ENCODE measurements at places on chromosomes 5 and 9. TPM values are rescaled to one million over a fixed set of nuclear protein-coding genes. Genes with fewer than 3 reads are reported as not detected.
A peak's percentile ranks its signal among the peaks of the same experiment; 100 is the strongest.

FAM114A2 gene
- 23.1 TPM for total RNA-seq

- DNase-seq = no peak
These were observed 39.2 kb upstream of the SHOC1 start for GRCh38 chr9:111833941-111834340.

- no peak for DNase-seq
These were observed 236.0 kb upstream of the ZNF462 start for GRCh38 chr9:106626936-106627335.

DNA sequence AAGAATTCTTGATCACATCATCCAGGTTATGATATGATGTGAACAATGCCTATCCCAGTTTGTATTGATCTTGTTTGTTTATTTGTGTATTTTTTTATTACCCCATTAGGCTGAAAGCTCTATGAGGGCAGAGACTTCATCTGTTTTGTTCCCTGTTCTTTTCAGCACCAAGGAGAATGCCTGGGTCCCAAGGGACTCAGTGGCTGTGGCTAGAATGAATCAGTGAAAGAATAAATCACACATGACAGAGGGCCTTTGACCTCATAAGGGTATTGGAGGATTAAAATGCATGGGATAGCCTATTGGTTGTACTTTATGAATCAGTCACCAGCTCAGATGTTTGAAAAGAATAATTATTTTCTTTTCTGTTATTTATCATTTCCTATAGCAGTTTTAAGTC is 292.2 kb downstream of the GAS1 start:
- DNase-seq = no peak

- no peak for DNase-seq
These were observed 145.3 kb downstream of the PLK2 start for GRCh38 chr5:58314356-58315210.

CCDC180 gene
- total RNA-seq = 0.37 TPM

DNA sequence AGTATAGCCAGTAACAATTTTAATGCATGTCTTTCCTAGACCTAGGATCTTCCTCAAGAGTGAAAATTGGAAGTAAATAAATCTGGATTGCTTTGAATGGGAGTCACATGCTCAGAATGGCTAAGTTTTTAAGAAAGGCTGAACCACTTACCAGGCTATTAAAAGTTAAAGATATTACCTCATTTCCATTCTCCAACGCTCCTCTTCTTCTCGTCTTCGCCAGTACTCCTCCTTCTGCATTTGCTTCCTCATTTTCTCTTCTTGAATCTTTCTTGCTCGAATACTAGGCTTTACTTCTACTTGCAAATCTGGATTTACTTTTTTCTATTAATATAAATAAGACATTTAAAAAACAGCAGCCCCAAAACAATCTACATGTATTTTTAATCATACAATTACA is 49.6 kb downstream of the ZFR start:
- DNase-seq = no peak

DNA sequence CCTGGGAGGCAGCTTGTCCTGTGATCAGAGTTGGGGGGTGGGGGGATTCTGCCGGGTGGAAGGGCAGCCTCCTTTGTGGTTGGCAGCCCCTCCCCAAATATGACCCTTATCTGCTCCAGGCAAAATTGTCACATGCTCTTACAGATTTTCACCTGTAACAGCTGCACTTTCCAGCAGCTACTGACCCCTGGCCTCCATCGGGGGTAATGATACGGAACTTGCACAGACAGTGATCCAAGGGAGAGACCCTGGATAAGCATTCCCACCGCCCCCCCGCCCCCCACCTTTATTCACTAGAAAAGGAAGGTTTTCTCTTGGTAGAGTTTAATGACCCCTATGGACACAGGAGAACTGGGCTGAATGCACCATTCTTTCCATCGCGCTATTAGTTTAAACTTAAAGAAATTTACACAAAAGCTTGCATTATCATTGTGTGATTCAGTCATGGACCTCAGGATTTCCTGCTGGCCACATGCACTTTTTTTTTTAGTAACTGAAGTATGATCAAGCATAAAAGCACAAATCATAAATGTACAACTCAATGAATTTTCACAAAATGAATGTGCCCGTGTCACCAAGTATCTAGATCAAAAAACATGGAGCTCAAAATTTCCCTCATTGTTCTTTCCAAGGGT is 10.7 kb upstream of the ZBTB34 start:
- peak; percentile 45 for DNase-seq

PCDHGA5 gene
- 0.66 TPM for total RNA-seq

ASTN2 gene
- total RNA-seq = 10.8 TPM

DNA sequence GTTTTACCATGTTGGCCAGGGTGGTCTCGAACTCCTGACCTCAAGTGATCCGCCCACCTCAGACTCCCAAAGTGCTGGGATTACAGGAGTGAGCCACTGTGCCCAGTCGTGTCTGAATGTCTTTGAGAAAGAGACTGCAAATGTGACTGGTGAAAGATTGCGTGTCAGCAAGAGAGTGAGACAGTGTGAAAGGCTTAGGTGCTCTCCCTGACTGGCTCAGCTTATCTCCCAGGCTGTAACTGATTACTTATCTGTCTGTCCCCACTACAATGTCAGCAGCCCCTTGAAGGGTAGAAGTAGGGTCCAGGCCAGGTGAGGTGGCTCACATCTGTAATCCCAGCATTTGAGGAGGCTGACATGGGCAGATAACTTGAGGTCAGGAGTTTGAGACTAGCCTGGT is 3.4 kb upstream of the FGFR4 start:
- DNase-seq = no peak

DNA sequence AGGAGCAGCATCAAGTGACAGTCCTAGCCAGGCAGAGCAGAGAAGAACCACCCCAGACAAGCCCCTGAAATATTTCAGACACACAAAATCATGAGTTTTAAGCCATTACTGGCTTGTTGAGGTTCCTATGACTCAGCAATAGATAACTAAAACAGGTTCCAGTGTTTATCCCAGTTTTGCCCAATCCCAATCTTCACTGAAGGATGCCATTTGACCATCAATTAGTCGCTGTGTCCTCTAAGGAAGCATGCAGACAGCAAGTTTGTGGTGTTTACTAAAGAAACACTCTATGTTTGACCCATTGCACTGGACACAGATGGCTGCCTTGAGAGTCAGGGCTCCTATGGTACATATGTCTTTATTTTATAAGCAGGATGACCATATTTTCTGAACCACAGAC is 186.7 kb downstream of the SYK start:
- DNase-seq = no peak

GRCh38 chr5:14234204-14234603 is 91.1 kb downstream of the TRIO start:
- DNase-seq = no peak

- no peak for DNase-seq
These were observed 157.5 kb downstream of the COMMD10 start for GRCh38 chr5:116242343-116242742.

GRCh38 chr9:17520268-17521064 is 58.4 kb upstream of the SH3GL2 start:
- DNase-seq = peak; percentile 5

- no peak for DNase-seq
These were observed 111.8 kb upstream of the LHFPL2 start for GRCh38 chr5:78760366-78760765.

GRCh38 chr9:2427120-2427891 is 194.3 kb upstream of the VLDLR start:
- no peak for DNase-seq

GRCh38 chr9:112764344-112764743 is 13.8 kb downstream of the SNX30 start:
- DNase-seq = no peak

DNA sequence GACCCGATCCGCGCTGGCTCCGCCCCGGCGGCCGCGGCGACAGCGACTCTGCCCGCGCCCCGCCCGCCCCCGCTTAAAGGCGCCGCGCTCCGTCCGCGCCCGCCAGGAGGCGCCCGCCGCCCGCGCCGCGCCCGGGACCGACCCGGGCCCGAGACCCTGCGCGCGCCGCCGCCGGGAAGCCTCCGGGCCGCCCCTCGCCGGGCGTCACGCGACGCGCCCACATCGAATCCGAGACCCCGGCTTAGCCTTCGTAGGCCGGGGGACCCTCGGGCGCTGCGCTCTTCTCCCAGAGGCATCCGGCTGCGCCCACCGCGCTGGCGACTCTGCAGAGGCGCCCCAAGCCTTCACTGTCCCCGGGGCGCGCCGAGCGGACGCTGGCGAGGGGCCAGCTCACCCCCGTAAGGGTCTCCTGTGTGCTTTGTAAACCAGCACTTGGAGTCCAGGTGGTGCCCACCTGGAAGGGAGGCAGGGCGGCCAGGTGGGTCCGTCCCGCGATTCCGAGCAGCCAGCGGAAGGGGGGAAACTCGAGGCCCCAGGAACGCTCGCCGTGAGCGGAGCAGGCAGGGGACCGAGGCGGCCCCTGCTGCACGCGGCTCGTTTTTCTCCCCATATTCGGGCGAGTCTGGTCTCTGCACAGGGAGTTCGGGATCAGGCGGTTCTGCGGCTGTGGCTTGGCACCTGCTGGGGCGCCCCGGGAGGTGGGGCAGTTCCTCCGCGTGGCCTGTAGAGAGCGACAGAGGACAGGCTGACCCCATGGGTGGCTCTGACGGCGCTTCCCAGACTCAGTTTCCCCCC is 423 bp upstream of the ABCA2 start:
- DNase-seq = peak; percentile 50

DNA sequence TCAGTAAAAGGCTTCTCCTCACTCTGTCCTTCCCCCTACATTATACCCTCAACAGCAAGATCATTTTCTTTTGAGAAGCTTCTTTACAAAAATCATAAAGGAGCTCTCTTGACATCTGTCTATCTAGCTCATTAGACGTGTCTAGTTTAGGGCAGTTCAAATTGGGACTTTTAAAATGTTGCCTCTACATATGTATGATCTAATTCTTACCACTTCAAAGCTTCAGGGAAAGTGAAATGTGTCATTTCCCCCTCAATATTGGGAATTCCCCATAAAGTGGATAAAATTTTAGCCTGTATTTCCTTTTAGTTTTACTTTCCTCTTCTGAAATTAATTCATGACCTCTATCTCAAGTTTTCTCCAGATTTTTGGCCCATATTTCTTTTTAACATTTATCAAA is 323.7 kb downstream of the ARRDC3 start:
- DNase-seq = no peak

- no peak for DNase-seq
These were observed 75.7 kb downstream of the AMBP start for GRCh38 chr9:114002271-114002985.

GRCh38 chr5:107396351-107396690 is 274.4 kb downstream of the EFNA5 start:
- DNase-seq = no peak

IFNB1 gene
- total RNA-seq = not detected

CYSRT1 gene
- 0.21 TPM for total RNA-seq

DNA sequence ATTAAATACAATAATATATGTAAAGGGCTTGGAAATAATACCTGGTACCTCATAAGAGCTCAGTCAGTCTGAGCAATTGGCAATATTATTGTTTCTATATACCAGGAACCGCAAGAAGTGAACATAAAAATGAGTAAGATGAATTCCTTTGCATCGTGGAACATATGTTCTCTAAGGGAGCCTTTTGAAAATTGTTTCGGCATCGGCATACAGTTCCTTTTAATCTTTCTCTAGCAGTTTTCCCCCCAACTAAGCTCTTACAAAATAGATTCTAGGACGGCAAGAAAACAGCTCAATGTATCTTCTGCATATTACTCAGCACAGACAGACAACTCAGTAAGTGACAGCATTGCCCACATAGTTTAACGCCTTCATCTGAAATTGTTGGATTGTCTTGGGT is 426.6 kb upstream of the WWC1 start:
- no peak for DNase-seq

SPAG8 gene
- total RNA-seq = not detected

LURAP1L gene
- 3.4 TPM for total RNA-seq

DNA sequence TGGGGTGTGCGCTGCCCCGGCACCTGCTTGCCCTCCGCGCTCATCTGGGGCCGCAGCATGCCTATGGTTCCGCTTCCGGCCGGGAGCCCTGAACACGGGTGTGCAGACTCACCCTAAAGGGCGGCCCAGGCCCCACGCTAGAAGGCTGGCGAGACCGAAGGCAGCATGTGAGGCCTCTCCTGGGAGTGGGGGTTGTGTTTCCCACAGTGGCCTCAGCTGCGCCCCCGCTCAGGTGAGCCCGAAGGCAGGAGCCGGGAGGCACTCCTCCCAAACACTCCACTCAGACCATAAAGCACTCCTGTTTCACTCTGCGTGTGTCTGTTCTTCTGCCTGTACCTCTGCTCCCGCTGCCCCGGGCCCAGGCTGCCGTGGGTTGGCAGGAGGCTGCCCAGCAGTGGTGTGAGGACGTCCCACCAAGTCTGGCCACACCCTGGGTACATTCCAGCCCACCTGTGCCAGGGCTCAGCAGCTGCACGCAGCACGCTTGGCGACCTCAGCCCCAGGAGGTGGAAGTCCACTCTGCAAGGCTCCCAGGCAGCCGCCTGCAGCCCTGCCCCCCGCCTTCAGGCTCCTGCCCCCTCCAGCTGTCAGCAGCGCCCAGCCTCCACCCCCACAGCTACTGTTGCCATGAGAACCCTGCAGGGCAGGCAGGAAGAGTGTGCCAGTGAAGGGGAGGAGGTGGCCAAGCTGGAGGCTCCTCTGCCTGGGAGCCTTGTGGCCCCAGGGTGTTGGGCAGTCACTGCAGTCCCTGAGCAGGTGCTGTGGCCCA is 1.2 kb upstream of the AJM1 start:
- no peak for DNase-seq

DNA sequence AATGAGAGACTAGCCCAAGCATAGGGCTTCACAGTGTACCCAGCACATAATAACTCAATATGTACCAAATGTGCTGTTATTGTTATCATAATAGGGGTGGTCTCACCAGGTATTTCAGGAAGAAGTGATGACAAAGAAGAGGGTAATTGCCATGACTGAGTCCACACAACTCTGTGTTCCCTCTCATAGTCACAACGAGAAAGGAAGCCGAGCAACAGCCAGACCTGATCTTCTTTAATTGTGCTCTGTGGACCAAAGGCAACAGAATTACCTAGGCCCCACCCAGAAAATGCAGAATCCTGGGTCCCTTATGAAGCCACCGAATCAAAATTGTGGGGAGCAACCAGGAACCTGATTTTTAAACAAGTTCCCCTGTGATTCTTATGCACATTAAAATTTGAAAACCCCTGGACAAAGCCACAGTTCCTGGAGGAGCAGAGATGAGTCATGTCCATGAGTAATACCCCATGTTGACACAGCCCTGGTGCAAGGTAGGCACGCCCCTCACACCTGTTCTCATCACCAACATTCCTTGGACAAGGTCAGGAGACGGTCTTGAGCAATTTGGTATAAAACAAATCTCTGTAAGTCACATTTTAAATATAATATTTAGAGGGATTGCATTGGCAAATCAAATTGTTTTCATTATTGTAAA is 5.2 kb downstream of the FGF1 start:
- no peak for DNase-seq
